ENCODE measurements at places on chromosomes 7 and 10.

DNA sequence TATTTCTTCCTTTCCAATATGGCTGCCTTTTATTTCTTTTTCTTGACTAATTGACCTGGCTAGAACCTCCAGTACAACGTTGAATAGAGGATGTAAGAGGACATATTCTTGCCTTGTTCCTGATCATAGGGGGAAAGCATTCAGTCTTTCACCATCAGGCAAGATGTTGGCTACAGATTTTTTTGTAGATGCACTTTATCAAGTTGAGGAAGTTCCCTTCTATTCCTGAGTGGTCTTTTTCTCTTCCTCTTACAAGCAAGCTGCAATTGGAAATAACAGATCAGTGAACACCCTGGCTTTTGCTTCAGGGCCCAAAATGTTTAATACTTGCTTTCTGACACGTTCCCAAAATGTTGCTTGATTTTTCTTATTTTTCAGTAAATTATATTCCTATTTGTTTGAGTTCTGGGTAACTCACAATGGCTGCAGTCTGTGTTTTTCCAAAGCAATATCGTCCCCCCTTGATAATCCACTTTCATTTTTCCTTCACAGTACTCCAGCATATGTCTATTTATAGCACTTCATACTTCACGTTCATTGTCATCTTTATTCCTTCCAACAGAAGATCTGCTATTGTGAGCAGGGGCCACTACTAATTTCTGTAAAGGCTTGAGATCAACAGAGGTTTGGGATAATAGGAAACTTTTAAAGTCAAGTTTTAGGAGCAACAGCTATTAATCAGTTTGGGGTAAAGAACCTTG, 11.7 kb downstream of the CPEB3 start:
- no peak for DNase-seq

DNA sequence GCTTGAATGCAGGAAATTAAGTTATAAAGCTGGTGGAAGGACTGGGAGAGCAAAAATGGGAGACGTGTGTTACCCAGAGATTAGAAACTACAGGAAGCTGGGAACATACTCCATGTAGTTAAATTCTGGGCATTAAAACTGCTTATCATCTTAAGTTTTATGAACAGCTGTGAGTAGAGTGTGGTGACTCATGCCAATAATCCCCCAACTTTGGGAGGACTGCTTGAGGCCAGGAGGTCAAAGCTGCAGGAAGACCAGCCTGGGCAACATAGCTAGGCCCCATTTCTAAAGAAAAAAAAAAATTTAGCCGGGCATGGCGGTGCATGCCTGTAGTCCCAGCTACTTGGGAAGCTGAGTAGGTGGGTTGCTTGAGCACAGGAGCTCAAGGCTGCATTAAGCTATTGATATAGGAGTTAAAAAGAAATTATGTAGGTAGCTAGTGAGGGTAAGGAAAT, 56.2 kb upstream of the SEPHS1 start:
- DNase-seq = no peak

- no peak for DNase-seq
Observed at GRCh38 chr7:2732959-2733584, 45.1 kb downstream of the AMZ1 start.

DNA sequence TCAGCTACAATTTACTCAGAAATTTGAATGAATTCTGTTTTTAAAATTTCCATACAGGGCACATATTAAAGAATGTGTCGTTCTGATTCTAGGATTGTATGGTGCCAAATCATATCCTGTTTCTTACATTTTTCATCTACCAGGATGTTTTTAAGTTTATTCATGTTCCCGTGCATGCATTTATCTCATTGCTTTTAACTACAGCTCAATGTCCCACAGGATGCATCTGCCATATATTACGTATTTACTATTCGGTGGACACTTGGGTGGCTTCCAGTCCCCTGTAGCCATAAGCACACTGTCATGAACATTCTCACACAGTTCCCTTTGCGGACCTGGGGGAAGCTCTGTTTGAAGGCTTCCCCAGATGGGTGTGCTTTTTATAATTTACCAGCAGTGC, 122.3 kb downstream of the CCDC71L start:
- no peak for DNase-seq

- no peak for DNase-seq
Observed at GRCh38 chr10:844552-844951, 87.0 kb downstream of the LARP4B start.

GRCh38 chr7:40483630-40484029, 348.8 kb downstream of the SUGCT start:
- no peak for DNase-seq

DNA sequence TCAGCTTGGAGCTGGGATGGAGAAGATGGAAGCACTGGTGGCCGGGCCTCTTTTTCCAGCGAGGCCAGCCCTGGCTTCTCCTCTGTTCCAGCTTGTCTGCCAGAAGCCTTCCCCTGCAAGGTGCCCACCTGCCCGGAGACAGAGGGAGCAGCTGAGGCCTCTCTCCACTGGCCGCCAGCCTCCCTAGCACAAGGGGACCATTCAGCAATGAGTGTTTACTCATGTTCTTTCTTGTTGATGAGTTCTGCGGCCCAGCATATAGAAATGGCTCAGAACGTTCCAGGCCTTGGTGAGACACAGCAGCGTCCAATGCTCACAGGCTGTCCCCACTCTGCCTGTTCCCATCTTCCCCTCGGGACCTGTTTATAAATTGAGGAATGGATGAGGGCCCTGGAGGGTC, 47.3 kb downstream of the CHST3 start:
- no peak for DNase-seq

Data from NCI-H1105 (cell line).